ENCODE measurements at places on chromosomes 16 and 17.

- DNase-seq = no peak
These were observed 83.9 kb downstream of the SHISA6 start for GRCh38 chr17:11324846-11325420.

- DNase-seq = no peak
These were observed 25.4 kb downstream of the YWHAE start for GRCh38 chr17:1374431-1375177.

- no peak for DNase-seq
These were observed 234.9 kb upstream of the CIBAR2 start for GRCh38 chr16:85347213-85347591.

DNA sequence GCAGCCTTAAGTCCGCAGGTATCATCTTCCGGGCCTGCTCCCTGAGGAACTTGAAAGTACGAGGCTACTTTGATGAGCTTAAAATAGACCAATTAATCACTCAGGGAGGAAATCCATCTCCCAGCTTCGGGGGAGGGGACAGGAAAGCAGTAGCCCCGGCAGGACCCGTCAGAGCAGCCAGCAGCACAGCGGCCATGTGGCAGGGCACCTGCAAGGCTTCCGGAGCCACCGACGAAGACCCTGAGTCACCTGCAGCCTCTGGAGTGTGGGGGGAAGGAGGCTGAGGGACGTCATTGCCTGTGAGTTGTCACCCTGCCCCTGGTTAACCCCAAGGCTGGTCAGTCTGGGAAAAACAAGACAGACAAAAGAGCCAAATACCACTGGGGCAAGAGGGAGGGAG, 4.4 kb upstream of the CYB561 start:
- DNase-seq = no peak

DNA sequence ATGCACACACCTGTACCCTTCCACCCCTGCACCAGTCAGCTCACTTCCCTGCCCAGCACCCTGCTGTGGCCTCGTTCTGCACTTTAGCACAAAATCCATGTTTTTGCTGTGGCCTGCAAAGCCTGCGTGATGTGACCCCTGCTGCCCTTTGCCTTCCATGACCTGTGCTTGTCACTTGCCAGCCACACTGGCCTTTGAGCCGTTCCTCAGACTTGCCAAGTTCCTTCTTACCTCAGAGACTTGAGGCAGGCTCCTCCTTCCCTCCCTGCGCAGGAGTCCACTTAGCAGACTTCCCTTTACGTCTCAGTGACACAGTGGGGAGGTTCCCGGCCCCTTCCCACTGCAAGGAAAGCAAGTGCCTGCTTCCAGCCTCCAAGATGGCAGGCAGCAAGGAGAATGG, 134.7 kb downstream of the SNX29 start:
- no peak for DNase-seq

- no peak for DNase-seq
These were observed 690.5 kb downstream of the KCNJ2 start for GRCh38 chr17:70859829-70860228.

- no peak for DNase-seq
These were observed 378.9 kb upstream of the CA10 start for GRCh38 chr17:52537421-52537820.

DNA sequence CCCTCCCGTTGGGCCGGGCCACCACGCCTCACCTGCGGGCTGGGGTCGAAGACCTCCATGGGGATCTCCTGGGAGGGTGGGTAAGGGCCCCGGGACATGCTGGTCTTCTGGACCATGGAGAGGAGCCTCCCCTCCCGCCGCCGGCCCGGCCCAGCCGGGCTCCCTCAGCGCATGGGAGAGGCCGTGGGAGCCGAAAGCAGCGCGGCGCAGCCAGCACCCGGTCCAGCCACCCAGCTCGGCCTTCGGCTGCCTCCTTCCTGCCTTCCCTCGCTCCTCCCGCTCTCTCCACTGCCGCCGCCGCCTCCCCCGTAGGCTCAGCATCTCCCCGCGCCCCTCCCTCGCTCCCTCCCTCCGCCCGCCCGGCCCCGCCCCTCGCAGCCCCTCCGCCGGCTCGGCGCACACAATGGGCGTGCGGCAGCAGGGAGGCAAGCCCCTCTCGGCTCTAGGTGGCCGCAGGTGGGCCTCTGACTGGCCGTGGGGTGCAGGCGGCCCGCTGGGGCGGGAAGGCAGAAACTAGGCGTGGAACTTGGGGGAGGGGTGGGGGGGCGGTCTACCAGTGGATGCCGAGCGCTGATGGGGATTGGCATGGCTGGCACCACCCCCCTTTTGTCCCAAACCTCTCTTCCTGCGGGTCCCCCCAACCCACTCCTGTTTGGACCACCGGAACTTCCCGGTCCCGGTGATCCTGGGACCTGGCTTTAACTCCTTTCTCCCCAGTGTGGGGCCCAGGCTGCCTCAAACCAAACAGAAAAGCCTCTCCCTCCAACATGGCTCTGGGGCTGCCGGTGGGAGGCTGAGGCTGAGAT, at the start of gene CACNB1:
CACNB1 (minus strand) TSS at position 290 of the 806 bp plus-strand sequence; CDS start at position 116, 174 bp downstream.
- DNase-seq = peak; percentile 62
